CD4-positive, alpha-beta T cell treated with Interleukin-17A for 1 hour (primary cell): ENCODE measurements at places on chromosomes 12 and 14.

GRCh38 chr14:83120187-83120586 lies 1586.5 kb upstream of the SEL1L start:
- DNase-seq: no peak

DNA sequence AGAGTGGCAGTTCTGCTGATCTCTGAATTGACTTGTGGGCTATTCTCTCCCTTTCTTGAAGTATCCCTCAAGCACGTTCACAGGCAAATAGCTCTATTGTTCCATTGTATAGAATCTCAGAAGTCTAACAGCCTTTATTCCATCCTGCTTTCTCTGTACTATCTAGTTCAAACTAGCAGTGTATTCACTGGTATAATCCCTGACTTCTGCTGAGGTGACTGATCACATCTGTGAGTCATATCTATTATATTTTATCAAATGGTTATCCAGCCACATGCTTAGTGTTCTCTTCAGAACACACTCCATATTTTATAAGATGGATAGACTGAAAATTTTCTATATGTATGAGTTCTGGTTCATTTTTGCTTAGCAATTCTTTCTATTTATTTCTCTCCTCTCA lies 866.1 kb downstream of the C12orf50 start:
- DNase-seq: no peak

DNA sequence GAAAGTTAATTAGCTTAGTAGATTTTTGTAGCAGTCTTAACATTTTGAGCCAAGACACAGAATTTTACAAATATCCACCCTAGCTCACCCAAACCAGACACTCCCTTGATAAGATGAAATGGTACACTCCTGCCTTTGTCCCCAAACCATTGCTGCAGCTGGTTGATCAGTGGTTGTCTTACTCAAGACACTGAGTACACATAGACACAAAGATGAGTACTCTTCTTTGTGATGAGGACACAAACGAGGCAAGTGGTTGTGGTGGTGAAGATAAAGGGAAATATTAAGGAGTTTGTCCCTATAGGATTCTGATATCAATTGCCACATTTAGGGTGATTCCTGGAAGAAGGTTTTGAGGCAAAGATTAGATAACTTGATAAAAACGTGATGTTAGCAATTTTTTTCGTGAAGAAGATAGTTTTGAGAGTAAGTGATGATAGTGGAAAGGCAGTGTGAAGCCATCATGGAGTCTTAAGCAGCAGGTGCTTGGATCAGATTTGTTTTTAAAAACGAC lies 21.4 kb upstream of the ATP2B1 start:
- no peak for DNase-seq

GRCh38 chr12:32501835-32502333 lies 102.5 kb downstream of the FGD4 start:
- no peak for DNase-seq

- no peak for DNase-seq
Measured at GRCh38 chr12:75690296-75690955, 179.0 kb upstream of the KRR1 start.

DNA sequence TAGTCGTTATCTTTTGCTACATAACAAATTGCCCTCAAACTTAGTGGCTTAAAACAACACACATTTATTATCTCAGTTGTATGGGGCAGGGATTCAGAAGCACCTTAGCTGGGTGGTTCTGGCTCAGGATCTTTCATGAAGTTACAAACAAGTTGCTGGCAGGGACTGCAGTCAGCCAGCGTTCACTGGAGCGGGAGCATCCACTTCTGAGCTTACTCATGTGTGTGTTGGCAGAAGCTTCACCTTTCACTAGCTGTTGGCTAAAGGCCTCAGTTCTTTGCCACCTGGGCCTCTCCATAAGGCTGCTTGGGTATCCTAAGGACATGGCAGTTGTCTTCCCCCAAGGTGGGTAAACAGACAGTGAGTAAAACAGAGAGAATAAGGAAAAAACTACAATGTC lies 365.7 kb downstream of the RPS29 start:
- no peak for DNase-seq

GRCh38 chr12:110577864-110578693 lies 5.0 kb downstream of the PPTC7 start:
- DNase-seq: peak; percentile 68

DNA sequence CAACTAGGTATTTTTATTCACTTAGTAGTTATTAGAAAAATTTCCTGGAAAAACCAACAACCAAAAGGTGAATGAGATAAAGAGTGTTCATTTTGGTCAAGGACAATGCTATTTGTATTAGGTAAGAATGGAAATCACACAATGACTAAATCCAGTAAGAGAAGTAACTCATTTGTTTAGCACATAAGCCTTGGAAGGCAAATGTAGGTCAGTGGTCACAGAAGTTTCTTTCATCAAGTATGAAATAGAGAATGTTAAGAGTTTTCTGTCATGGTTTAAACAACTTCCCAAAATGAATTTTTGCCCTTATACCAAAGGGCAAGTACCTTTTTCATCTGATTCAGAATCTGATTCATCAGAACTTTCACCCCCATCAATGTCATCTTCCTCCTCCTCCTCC lies 101.7 kb downstream of the KIF21A start:
- no peak for DNase-seq

DNA sequence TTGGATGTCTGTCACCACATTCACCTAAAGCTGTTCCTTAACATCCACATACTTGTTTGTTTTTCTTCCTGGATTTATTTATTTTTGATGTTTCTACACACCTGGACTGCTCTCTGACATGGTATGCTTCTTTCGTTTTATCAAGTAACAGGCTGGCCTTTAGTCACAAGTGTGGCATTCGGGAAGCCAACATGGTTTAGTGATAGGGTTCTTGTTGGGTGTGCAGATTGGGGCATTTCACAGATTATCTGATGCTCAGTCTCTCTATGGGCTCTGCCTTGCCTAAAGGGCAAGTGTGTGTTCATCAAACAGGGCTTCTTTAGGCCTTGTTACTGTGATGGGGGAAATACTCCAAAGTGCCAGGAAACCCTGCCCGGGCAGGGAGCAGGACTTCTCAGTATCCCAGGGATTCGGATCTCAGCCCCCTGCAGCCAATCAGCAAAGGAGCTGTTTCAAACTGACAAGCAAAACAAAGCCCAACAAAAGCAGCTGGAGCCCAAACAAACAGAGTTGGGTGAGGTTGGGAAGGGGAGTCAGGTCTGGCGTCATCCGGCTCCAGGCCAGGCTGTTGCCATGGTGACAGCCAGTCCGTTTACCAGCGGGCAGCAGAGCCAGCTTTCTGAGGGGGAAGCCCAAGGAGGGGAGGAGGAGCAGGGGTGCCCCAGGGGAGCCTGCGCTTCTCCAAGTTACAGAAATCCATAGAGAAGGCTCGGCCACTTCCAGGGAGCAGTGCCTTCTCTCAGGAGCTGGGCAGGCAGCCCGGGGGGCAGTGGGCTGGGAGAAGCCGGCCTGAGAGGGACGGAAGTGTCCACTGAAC lies 31.9 kb downstream of the FOS start:
- no peak for DNase-seq

DNA sequence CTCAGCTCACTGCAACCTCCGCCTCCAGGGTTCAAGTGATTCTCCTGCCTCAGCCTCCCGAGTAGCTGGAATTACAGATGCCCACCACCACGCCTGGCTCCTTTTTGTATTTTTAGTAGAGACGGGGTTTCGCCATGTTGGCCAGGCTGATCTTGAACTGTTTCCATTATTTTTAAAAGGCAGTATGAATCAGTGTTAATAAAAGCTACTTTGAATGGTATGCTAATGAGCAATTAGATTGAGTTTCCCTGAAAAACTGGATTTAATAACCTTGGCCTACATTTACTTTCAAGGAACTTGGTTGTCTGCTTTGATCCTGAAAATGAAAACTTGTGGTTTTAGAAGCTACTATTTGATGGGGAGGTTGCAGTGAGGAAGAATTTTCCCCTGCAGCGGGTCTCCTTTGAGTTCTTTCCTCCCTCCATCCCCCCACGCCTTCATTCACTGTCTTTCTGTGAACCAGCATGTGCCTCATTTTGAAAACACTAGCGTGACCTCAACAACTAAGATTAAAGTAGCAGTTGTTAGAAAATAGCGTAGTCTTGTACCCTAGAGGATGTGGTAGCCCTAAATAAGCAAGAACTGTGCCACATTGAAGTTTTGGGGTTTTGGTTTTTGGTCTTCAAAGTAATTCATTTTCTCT lies 17.8 kb upstream of the RPS6KA5 start:
- DNase-seq: peak; percentile 75

DNA sequence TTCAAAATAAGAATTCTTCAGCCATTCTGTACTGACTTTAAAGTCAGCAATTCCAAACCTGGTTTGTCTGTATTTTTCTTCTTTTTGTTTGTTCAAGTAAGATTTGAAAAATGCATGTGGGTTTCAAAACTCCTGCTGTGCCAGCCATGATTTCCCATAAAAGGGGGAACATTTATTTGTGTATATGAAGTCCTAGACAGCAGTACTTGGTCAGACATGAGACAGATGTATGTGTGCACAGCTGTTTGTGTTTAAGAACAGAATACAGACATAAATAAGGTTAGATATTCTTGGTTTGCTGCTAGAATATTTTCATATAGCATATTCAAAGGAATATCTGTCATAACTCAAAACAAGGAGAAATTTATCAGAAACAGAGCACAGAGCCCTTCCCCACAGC lies 236.0 kb downstream of the ADAMTS20 start:
- DNase-seq: no peak

DNA sequence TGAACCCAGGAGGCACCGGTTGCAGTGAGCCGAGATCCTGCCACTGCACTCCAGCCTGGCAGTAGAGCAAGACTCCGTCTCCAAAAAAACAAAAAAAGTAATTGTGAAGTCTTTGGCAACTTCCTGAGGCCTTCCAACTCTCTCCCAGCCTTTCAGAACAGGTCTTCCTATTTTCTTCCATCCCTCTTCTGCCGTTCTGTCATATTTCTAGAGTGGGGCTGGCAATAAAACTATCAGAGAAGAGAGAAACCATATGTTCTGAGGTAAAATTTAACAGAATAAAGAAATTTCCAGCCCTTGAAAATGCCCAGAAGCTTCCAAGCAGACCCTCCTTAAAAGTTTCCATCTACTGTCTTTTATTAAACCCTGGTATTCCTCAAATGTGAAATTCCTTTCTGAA lies 100.4 kb downstream of the HMGA2 start:
- no peak for DNase-seq

GRCh38 chr14:56339855-56340701 lies 221.9 kb downstream of the PELI2 start:
- DNase-seq: peak; percentile 43

DNA sequence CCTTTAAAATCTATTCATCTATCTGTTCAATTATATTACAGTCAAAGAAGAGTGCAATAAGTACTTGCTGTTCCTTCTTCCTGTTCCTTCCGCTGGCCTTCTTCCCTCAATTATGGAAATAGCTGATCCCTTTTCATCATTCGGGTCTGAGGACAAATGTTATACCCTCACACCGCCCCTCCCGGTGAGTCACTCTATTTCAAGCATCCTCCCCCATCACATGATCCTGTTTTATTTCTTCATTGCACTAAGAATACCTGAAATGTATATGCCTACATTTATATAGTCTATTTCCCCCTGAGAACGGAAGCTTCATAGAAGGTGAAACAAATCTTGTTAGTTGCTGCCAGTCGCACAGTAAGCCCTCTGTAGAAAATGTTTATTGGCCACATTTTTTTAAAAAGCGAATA lies 2.5 kb downstream of the SLC38A1 start:
- peak; percentile 68 for DNase-seq

DNA sequence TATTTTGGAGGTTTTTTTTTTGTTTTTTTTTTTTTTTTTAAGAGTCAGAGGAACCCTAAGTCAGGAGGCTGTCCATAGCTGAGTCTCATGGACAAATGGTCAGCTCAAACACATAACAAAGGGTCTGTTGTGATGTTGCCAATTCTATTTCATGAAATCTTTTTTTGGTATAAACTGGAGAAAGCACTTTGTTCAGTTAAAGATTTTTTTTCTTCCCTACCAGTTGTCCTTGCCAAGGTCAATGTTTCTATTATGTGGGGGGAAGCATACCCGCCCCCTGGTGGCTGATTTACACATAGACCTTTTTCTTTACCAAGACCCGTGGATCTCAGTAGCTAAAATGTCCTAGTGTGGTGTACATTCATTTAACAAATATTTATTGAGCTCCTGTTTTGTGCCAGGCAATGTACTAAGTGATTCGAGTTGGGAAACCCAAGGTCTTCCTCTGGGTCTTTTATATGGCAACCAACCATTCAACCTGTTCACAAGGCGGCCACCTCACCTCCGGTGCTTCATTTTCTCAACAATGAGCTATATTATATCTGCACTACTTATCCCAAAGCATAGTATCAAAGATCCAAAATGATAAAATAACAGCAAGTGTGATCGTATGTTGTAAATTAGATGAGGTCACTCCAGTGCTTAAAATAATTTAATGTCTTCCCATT lies 214.5 kb downstream of the PAH start:
- peak; percentile 2 for DNase-seq

DNA sequence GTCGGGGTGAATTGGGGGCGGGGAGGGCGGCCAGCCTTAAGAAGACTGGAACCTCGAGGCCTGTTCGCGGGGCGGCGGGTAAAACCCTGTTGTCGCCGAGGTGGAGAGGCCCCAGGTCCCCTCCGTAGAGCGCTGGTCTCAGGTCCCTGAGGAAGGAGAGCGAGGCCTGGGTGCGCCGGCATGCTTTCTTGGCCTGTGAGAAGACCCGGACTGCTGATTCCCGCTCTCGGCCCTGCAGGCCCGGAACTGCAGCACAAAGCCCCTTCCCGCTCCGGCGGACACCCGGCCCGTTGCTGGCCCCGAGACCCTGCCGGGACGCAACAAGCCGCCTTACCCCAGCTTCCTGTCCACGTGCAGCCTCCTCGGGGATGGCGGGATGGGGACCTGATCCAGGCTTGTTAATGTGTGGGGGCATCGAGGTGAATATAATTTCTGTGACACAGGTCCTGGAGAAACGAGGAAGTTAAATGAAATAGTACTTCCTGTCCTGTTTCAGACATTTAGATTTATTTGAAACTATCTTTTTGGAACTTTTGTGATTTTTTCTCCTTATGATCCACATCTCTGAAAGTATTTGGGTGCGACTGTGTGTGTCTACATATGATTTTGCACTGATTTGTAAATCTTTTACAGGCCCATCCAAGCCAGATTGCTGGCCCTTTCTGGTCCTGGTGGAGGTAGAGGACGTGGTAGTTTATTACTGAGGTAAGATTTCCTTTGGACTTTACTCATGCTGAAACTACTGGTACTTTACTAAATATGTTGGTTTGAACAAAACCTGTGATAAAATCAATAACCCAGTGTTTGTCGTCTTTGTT lies 600 bp downstream of the PNN start:
- no peak for DNase-seq

DNA sequence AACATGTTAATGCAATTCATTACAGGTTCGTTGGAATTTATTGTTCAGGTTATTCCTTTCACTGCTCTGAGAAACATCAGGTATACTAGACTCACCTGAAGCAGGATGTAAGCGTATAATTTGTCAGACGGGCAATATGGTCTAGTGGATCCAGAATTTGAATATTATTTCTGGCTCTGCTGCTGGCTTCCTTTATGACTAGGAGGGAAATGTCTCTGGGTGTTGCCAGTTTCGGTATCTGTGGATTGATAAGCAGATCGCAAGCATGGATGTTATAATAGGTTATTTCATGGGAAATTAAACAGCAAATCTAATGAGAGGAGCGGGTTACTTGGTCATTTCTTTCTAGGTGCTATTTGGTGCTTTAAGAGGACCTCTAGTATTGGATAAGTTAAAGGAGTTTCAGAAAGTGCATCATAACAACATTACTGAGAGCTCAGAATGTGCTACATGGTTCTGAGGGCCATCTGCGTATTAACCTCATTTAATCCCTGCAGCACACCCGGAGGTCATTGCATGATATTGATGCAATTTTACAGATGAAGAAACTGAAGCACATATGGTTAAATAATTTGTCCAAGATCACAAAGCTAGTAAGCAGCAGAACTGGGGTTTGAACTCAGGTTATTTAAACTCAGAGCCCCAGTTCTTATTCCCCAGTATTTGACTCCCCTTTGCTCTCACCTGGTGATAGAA lies 47.3 kb upstream of the BCAT1 start:
- no peak for DNase-seq
